Left renal cortex interstitium (tissue), 4 donors: ENCODE measurements at places on chromosomes 16 and 17. TPM values are rescaled to one million over a fixed set of nuclear protein-coding genes. Genes with fewer than 3 reads are reported as not detected.

SLC9A5 gene
- polyA plus RNA-seq = 5.5 TPM

- no peak for DNase-seq
Observed at GRCh38 chr17:57593739-57594462, 151.2 kb downstream of the CCDC182 start.

- no peak for DNase-seq
Observed at GRCh38 chr16:67814567-67814966, 7.9 kb downstream of the TSNAXIP1 start.

DNA sequence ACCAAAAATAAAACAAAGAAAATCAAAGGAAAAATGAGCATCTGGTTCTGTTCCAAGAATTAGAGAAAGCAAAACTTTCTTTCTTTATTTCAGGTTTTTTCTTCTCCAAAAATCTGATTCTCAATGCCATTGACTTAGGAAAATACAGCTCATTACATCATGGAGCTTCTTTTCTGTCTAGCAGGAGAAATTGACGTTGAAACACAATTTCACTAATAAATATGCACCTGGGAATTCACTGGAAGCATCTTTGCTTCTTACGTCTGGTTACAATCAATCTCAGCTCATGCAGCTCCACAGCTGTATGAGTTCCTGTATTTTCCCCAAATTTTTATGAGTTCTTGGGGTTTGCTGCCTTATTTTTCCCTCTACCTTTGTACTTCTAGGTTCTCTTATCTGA, 1568.6 kb upstream of the GOT2 start:
- no peak for DNase-seq

NPIPA2 gene
- not detected for polyA plus RNA-seq

GRCh38 chr17:15278380-15278779, 13.3 kb upstream of the PMP22 start:
- peak; percentile 9 for DNase-seq

DNA sequence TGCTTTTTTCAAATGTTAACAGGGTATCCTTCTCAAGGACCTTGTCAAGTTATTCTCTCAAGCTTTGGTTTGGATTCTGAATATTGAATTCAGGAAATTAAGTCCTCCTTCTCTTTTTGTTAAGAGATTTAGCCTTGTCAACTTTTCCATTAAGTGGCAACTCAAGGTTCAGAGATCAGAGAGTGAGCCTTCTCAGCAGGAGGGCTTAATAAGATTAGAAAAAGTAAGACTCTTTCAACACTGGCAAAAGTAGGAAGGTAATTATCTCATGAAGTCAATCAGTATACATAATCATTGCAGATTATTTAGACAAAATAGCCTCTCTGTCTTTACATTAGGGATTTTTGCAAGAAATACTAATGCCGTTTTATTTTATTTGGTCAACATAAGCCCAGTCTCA, 330.7 kb downstream of the KIF2B start:
- no peak for DNase-seq
